Astrocyte of the spinal cord (primary cell): ENCODE measurements at places on chromosomes 2 and 18.
A peak's percentile ranks its signal among the peaks of the same experiment; 100 is the strongest.

DNA sequence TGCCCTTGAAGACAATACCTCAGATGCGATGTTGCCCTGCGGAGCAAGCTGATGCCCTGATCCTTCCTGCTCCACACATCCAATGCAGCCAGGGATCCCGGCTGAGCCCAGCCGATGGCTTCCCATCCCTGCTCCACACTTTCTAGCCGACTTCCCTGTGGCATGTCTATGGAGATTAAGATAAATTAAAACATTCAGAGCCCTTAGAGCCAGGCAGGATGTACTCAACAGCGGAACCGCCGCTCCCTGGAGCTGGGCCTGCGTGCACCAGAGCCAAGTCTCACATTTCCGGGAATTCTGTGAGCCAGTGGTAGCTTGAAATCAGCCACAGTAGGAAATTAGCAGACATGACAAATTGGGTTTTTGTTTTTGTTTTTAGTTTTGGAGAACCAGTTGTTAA is 620.6 kb downstream of the GALR1 start:
- no peak for DNase-seq

- DNase-seq, result peak; percentile 61
Measured at GRCh38 chr2:28172114-28172898, 220.4 kb upstream of the FOSL2 start.

GRCh38 chr2:3527886-3528785 is 8.8 kb upstream of the ADI1 start:
- DNase-seq, result no peak

DNA sequence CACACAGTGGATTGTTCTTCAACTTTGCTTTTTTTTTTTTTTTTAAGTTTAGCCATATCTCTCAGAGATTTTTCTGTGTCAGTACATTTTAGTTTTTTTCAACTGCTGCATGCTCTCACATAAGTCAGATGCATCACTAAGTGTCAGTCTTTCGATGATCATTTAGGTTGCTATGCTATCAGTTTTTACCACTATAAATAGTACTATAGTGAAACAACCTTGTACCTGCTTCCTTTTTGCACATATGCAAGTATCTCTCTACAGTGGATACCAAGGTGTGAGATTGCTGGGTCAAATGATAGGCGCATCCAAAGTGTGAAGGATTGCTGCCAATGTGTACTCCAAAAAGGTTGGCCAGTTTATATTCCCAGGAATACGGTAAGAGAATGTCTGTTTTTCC is 33.5 kb upstream of the MAP4K3 start:
- no peak for DNase-seq

DNA sequence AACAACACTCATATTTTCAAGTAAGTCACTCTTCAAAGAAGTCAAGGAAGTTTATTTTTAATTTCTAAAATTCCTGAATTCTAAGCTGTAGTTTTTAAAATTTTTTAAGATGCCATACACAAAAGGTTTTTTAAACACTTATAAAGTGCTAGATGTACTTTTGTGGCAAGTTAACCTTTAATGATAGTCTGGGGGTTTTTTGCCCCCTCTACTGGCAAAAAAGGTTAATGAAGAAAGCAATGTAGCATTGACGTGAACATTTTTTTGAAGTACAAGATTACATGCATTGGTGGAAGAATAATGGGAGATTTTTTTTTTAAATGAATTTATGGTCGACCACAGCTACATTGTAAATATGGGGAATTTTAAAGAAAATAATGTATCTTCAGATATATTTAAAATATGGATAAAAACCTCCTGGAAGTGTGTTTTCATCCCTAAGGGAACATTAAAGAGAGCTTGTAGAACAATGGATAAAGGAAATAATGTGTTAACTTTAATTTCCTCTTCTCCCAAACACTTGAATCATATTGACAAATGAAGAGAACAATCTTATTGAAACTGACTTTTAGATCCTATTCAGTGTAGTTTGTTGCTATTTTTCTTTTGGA is 12.6 kb downstream of the ITPRID2 start:
- peak; percentile 68 for DNase-seq

GRCh38 chr2:101837354-101837753 is 139.8 kb downstream of the MAP4K4 start:
- no peak for DNase-seq

GRCh38 chr2:218404351-218405085 is 4.8 kb downstream of the CTDSP1 start:
- no peak for DNase-seq

DNA sequence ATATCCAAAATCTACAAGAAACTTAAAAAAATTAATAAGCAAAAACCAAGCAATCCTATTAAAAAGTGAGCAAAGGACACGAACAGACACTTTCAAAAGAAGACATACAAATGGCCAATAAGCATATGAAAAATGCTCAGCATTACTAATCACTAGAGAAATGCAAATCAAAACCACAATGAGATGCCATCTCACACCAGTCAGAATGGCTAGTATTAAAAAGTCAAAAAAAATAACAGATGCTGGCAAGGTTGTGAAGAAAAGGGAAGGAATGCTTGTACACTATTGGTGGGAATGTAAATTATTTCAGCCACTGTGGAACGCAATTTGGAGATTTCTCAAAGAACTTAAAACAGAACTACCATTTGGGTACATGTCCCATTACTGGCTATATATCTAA is 128.8 kb upstream of the SESTD1 start:
- DNase-seq, result peak; percentile 40

DNA sequence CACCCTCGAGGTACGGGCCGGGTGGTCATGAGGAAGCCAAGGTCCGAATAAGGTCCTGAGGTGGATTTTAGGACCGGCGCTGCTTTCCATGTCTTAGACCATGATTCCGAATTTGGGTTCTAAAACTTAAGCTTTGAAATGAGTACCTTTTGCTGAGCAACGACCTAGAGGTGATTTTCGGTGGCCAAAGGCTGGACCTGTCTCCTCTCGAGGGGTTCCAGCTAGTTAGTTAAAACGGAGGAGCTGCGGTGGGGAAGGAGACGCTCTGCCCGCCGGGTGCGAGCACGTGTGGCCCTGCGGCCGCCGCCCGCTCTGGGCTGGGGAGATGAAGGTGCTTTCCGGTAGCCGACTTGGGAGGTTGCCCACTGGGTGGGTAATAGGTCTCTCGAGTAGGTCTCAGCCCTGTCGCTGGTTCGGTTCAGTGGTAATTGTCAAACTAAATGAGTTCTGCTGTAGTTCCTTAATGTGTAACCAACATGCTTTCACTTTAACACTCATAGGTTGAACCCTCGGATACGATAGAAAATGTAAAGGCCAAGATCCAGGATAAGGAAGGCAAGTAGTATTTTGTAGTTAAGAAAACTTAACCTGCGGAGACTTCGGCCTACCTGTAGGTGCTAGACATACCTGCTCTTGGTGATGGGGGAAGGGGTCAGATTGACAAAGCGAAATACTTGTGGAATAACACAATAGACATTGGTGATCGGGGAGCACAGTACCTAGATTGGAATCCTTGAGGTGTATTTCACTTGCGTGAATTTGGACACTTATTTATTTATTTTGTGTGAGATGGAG is 572 bp downstream of the RPS27A start:
- peak; percentile 26 for DNase-seq

- peak; percentile 82 for DNase-seq
Measured at GRCh38 chr2:16973586-16974286, 308.1 kb upstream of the CYRIA start.

GRCh38 chr2:48888066-48888465 is 132.5 kb upstream of the LHCGR start:
- no peak for DNase-seq

- no peak for DNase-seq
Measured at GRCh38 chr2:6845903-6846302, 19.8 kb downstream of the CMPK2 start.

DNA sequence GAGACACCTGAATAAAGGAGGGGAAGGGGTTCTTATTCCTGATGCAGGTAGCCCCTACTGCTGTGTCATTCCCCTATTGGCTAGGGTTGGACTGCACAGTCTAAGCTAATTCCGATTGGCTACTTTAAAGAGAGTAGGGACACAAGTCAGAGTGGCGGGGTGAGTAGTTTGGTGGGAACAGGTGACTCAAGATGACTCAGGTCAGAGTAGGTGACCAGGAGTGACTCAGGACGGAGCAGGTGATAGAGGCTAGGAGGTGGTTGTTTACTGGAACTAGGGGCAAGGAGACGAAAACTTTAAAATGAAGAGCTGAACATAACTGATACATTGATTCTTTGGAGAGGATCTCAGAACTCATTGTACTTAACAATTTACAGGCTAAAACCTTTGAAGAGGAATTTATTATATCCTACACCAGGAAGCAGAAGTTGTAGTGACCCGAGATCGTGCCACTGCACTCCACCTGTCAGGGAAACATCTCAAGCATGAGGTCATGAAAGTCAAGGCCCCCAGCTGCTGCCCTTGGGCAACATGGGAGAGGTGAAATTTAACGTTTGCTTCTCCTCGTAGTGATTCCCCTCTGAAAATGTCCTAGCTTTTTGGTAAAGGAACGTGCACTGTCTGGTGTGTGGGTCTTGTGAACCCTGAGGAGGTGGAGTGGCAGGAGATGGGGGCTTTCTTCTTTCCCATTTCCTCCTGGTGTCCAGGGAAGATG is 4.5 kb upstream of the CYP27A1 start:
- no peak for DNase-seq

DNA sequence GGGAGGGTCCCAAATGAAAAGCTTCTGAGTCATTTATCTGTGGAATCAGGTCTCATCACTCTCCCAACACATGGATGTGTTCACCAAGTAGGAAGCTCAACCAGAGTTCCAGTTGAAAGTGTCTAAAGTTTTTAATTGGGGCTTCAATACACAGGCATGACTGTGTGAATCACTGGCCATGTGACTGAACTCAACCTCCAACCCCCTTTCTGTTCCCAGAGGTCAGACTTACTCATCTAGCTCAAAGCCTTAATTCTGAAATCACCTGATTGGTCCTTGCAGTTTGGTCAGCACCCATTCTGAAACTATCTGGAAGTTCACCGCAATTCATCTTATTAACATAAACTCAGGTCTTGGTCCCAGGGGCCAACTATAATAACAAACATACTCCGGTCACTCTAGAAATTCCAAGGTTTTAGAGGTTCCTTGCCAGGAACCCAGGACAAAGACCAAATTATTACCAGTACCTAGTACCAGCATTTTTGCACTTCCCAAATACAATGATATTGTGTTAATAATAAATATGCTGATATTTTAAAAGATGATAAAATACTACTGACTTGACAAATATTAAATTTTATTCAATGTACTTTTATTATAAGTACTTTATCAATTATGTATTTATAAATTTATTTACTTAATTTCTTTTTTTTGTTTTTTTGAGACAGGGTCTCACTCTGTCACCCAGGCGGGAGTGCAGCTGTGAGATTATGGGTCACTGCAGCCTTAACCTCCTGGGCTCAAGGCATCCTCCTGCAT is 10.7 kb upstream of the RBM45 start:
- no peak for DNase-seq

DNA sequence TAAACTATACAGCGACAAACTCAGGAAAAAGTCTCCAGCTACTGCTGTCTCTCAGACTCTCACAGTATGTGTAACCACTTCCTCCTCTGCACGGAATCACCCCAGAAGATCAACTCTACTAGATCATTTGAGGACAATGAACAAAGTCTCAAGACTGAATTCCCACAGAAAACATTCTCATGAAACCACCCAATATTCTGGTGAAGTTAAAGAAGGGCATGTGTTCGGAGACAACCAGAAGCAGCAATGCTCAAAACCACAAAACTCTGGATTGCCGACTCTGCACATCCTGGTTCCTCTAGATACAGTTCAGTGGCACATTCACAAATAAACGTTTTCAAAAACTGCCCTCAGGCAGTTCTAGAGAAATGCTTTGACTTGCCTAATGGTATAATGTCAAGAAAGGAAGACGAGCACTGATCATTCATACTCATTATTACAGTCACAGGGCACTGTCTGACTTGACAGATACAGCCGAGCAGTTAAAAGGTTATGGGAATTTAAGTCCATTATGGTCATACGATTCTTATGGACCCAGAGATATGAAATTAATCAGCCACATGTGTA is 91.9 kb upstream of the STK17B start:
- peak; percentile 81 for DNase-seq

- peak; percentile 56 for DNase-seq
Measured at GRCh38 chr2:153519257-153519875, 40.8 kb upstream of the RPRM start.

DNA sequence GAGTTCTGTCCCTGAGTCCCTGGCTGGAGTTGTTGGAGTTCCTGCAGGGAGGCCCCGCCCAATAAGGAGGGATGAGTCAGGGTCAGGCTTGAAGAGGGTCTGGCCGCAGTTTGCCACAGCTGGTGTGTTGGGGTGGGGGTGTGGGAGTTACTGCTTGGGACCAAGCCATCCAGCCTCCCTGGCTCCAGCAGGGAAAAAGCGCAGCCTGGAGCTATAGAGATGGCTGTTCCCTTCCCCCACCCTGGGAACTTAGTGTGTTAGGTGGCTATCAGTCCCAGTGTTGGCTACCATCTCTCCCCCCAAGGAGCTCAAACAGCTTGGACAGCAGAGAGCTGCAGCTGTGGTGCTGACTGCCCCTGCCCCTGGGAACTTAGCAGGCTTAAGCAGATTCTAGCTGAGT is 13.2 kb upstream of the TANK start:
- no peak for DNase-seq

- DNase-seq, result no peak
Measured at GRCh38 chr18:13178976-13179375, 39.6 kb upstream of the LDLRAD4 start.

- DNase-seq, result peak; percentile 18
Measured at GRCh38 chr2:65514555-65515195, 82.3 kb upstream of the SPRED2 start.

DNA sequence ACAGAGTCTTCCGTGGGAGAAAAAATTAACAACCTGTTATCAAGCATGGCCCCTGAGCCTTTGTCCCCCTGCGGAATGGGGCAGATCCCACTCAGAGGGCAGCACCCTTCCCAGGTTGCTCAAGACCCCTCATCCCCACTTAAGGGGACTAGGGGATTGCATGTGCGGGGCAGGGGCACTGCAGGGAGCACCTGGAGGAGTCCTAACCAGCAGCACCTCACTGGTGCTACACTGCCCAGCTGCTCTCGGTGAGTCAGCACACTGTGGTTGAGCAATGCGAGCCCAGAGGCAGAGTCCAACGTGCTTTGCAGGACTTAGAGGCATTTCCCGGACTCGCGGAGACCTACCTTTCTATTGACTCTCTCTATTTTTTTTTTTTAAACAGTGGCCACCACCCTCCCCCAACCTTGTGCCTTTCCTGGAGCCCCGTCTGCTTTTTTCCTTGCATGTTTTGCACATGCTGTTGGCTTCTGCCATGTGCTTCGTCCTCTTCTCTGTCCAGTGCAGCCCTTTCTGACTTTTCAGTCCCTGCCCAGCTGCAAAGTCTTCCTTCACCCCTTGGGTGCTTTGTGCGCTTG is 74.0 kb downstream of the IL1R2 start:
- DNase-seq, result peak; percentile 89

GRCh38 chr2:174785481-174785880 is 21.2 kb upstream of the CHRNA1 start:
- DNase-seq, result no peak

DNA sequence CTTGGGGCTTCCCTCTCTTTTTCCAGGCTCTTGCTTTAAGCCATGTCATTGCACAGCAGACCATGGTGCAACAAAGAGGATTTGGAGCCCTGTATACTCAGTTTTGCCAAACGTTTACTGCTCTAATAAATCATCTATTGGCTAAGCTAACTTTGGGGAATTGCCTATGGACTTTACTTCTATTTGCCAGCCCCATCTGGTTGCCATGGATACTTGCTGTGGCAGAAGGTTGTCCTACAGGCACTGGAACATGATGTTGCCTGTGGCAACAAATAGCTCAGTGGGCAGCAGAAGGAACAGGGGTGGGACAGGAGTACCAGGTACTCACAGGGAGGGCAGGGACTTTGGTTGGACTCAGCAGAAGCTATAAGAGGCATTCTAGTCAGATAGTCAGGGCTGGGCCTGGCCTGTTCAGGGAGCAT is 129.7 kb downstream of the CCDC85A start:
- DNase-seq, result no peak
